ENCODE measurements at places on chromosomes 3 and 15. TPM values are rescaled to one million over a fixed set of nuclear protein-coding genes. Genes with fewer than 3 reads are reported as not detected.
A peak's percentile ranks its signal among the peaks of the same experiment; 100 is the strongest.

TMEM266 gene
- polyA plus RNA-seq = 8.0 TPM

DNA sequence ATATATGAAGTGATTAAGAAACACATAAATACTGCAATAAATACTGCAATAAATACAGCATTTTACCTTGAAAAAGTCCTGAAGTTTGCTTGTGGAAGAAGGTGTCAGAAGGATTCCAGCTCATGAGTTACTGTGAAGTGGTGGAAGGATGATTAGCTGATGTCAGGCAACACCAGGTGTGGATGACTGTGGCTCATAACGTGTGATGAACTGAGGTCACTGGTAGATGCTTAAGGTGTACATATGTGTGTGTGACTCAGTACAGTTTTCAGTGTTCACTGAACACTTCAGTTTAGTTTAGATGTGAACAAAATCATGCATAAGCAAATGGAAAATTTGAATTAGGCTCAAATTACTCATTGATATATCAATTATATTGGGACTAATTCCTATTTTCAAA lies 1045.0 kb downstream of the NTRK3 start:
- H3K36me3 ChIP-seq = no peaks in the 10 kb centered on the region
- H3K4me3 ChIP-seq = no peak overlapping the region
- no peak for DNase-seq
- no peaks in the 10 kb centered on the region for H3K27me3 ChIP-seq
- no peaks in the 10 kb centered on the region for H3K4me1 ChIP-seq
- no peak overlapping the region for H3K27ac ChIP-seq

LZTFL1 gene
- 15.9 TPM for polyA plus RNA-seq

GAP43 gene
- 0.24 TPM for polyA plus RNA-seq

DNA sequence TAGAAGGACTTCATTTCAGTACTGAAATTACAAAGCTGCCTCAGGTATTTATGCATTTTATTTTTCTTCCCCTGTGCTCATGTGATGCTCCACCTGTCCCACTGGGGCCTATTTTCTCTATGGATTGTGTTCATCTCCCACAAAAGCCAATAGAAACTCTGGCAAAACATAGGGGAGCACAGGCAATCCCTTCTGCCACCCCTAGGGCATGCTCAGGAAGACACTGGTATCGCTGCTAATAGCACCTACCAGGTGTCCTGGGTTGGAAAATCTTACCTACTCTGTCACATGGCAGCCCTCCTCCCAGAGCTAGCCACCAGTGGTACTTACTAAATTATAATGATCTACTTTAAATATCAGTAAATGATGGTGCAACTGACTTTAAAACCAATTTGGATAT lies 427.4 kb downstream of the FGF12 start:
- no peaks in the 10 kb centered on the region for H3K27me3 ChIP-seq
- no peaks in the 10 kb centered on the region for H3K4me1 ChIP-seq
- H3K4me3 ChIP-seq = no peak overlapping the region

SLC24A5 gene
- not detected for polyA plus RNA-seq

DNA sequence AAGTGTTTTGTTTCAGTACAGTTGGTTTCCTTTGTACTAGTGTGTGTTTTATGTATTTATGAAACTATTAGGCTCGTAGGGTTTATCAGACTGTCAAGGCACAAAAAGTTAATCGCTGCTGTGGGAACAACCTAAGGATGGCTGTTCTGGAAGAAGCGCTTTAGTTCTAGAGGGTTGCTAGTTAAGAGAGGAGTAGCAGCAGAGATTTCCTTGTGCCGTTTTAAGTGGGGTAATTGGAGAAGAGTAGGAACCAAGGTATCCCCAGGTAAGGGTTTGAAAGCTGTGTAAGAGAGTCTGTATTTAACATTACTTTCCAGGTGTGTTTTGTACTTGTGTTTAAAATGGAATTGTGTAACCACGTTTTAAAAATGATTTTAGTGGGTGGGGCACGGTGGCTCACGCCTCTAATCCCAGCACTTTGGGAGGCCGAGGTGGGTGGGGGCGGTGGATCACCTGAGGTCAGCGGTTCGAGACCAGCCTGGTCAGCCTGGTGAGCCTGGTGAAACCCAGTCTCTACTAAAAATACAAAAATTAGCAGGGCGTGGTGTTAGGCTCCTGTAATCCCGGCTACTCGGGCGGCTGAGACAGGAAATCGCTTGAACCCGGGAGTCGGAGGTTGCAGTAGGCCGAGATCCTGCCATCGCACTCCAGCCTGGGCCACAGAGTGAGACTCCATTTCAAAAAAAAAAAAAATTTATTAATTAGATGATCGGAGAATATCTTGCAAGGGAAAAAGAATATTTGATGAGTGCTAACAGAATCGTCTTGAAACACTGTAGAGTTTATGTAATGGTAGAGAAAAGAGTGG lies 2.6 kb downstream of the MORF4L1 start:
- H3K4me1 ChIP-seq = peaks cover 51% of the 10 kb centered on the region
- H3K4me3 ChIP-seq = peak overlapping the region; percentile 84
- H3K36me3 ChIP-seq = no peaks in the 10 kb centered on the region
- H3K27me3 ChIP-seq = no peaks in the 10 kb centered on the region

RBP2 gene
- 0.59 TPM for polyA plus RNA-seq

RLBP1 gene
- polyA plus RNA-seq = not detected

GRCh38 chr3:12959410-12959809 lies 113.8 kb downstream of the IQSEC1 start:
- no peak for DNase-seq
- H3K27ac ChIP-seq = peak overlapping the region; percentile 55
- peaks cover 99% of the 10 kb centered on the region for H3K4me1 ChIP-seq
- H3K4me3 ChIP-seq = peak overlapping the region; percentile 30

- no peaks in the 10 kb centered on the region for H3K27me3 ChIP-seq
- H3K27ac ChIP-seq = no peak overlapping the region
- DNase-seq = no peak
- no peaks in the 10 kb centered on the region for H3K4me1 ChIP-seq
Measured at GRCh38 chr3:108511490-108511889, 1.1 kb upstream of the MYH15 start.

- H3K4me1 ChIP-seq = no peaks in the 10 kb centered on the region
- H3K4me3 ChIP-seq = no peak overlapping the region
- H3K27me3 ChIP-seq = no peaks in the 10 kb centered on the region
Measured at GRCh38 chr15:71186267-71186666, 71.0 kb downstream of the THSD4 start.

EIF4E3 gene
- 60.1 TPM for polyA plus RNA-seq

Measured in psoas muscle (tissue), 8 donors.